ENCODE measurements at places on chromosomes 7 and 10.

DNA sequence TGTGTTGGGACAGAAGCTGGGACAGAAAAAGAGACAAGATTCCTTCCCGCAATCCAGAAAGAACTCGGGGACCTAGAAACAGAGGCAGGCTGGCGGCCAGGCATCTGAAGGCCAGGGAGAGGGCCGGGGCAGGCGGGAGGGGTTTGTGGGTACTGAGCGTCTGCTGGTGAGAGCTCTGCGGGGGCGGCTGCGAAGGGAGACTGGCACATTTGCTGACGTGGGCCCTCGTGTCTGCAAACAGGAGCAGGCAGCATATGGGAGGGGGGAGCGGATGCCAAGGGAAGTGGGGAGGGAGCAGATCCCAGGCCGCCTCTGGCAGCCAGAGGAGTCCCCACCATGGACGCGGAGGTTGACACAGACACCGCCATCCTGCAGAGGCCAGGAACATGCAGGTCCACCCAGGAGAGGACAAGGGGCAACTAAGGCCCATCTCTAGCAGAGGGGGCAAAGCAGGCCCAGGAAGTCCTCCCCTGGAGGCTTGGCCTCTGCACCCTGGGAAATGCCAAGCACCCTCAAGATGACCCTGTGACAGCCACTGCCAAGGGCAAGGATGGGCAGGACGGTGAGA, 32.2 kb downstream of the KCNH2 start:
- peak; percentile 60 for DNase-seq

DNA sequence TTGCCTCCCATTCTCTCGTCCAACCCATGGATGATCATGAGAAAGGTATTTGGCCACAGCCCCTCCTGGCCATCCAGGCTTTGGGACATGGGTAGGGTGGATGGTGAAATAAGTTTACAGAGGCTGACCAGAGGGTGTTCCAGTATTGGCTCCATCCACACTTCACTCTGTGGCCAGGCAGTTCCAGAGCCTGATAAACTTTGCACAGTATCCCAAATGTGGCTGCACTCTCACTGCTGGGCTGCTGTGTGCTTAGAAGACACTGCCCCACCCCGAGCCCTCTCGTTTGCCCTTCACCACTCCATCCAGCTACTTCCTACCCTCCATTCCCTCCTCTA, 72.0 kb upstream of the ZMIZ1 start:
- no peak for DNase-seq

- DNase-seq, result no peak
These were observed 132.3 kb downstream of the CHN2 start for GRCh38 chr7:29326864-29327263.

DNA sequence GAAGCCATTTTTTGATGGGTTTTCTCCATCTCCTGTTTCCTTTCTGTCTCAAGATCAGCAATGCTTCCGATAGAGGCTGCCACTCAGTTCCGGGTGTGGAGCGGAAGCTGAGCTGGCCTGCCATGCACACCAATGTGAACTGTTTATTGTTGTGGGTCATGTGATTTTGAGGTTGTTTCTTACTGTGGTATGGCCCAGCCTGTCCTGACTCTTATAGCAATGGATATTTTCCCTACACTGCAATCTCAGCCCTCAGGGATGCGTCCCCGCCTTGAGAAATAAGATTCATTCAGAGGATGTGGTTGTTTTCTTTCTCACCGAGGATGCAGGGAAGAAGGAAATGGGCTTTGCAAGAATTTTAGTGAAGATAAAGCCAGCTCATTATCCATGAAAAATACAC, 134.7 kb downstream of the PFKFB3 start:
- DNase-seq, result no peak

DNA sequence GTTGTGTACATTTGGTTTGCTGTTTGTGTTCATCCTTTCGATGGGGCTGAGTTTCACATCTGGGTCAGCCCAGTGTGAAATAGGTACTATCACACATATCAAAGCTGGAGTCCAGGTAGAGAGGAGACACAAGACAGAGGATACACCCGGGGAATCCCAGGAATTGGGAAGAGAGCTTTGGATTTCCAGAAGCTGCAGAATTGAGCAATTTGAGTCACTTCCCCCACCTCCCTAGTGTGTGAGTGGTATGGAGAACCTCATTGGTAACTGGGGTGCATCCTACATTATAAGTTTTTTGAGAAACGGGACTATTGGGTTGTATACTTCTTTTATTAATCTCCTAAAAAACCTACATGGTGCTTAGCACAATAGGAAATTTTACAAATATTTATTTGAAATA, 12.1 kb upstream of the PDSS1 start:
- DNase-seq, result no peak

- DNase-seq, result no peak
These were observed 607.6 kb downstream of the KCNMA1 start for GRCh38 chr10:77029777-77030717.

DNA sequence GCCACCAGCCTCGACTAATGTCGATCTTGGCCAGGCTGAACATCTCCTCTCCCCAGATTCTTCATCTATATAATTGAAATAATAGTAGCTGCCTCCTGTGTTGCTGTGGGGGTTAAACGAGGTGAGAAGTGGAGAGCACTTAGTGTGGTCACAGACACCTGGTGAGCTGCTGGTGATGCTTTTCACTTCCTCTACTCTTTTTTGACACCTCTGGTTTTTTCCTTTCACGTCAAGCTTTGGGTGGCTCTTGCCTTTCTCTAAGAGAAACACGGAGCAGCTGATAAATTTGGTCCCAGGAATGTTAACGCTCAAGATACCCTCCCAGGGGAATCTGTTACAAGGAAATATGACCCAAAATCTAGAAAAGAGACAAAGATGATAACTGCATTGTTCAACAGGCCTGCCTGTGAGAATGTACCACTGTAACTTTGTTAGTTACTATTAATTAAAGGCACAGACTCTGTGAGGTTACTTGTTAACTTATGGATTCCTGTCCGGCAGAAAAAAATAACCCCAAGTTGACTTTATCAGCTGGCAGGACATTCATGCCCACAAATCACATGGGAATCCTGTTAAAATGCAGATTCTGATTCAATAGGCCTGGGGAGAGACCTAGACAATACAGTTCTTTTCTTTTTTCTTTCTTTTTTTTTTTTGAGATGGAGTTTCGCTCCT, 9.5 kb upstream of the NPFFR1 start:
- no peak for DNase-seq

- no peak for DNase-seq
These were observed 861 bp upstream of the USP6NL start for GRCh38 chr10:11612021-11613001.

- DNase-seq, result no peak
These were observed 42.0 kb upstream of the NRP1 start for GRCh38 chr10:33376476-33376875.

- no peak for DNase-seq
These were observed 50.4 kb upstream of the PPP2R2D start for GRCh38 chr10:131850383-131850870.

DNA sequence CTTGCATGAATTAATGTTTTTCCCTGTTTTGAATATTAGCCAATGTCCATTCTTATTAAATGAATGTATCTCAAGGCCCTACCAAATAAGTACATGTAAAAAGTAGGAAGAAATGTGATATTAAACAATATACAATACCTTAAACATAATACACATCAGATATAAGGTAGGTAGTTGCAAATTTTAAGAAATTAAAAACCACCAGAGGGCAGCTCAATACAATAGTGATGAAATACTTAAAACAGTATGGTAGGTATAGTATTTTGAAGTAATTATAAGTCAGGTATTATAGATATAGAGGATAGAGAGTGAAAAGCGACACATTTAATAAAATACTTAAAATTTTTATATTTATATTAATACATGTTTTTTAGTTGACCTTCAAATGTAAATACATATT, 43.6 kb upstream of the CDK14 start:
- peak; percentile 10 for DNase-seq

- no peak for DNase-seq
These were observed 314.6 kb downstream of the CXCL12 start for GRCh38 chr10:44070282-44070681.
